ENCODE measurements at places on chromosomes 1 and 21.

GRCh38 chr1:113201560-113201959 lies 128.6 kb downstream of the LRIG2 start:
- no peak for DNase-seq

- DNase-seq, result no peak
Measured at GRCh38 chr21:31317688-31318087, 26.4 kb downstream of the TIAM1 start.

GRCh38 chr1:211497489-211498045 lies 5.6 kb upstream of the RD3 start:
- DNase-seq, result no peak

- DNase-seq, result no peak
Measured at GRCh38 chr1:173356191-173356762, 120.9 kb upstream of the PRDX6 start.

DNA sequence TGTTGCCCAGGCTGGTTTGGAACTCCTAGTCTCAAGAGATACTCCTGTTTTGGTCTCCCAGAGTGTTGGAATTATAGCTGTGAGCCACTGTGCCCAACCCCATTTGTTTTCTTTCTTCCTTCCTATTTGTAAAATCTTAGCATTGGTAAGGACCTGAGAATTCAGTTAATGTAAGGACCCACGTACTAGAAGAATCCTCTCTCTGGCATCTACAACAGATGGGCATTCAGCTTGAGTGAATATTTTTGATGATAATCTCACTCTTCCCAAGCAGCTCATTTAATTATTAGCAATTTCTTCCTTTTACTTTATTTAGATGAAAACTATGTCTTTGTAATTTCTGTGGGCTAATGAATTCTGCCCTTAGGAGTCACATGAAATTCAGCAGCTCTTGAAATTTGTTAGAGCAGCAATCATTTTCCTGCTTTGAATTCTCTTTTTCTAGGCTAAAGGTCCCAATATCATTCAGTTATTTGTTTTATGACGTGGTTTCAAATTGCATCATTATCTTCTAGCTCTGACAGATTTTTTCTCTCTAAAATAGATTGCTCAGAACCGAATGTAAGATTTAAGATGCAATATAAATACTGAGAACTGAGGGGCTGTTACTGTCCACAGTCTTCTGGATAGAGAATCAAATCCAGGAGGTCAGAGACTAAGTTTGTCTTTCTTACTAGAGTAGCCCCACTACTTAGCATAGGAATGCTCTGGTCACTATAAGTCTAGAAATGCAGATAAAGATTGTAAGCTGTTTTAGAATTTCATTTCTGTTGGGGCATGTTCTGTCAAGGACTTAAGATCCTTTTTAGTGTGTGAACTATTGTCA lies 59.4 kb downstream of the EPB41 start:
- no peak for DNase-seq

DNA sequence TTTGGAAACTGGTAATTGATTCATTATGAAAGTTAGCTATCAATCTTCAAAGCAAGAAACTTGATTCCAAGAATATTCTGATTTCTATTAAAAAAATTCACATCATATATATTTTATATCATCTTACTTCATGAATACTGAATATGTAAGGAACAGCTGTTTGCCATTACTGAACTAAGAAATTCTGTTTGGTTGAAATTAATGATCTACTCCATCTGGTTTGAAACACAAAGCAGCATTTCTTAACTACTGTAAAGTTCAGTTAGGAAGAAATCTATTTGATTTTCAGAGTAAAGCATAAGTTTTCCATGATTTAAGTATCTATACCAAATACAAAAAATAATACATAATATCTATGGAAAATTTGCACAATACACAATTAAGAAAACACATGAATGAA lies 66.0 kb upstream of the SCYL3 start:
- no peak for DNase-seq

GRCh38 chr1:43637267-43637666 lies 12.7 kb upstream of the KDM4A start:
- no peak for DNase-seq

DNA sequence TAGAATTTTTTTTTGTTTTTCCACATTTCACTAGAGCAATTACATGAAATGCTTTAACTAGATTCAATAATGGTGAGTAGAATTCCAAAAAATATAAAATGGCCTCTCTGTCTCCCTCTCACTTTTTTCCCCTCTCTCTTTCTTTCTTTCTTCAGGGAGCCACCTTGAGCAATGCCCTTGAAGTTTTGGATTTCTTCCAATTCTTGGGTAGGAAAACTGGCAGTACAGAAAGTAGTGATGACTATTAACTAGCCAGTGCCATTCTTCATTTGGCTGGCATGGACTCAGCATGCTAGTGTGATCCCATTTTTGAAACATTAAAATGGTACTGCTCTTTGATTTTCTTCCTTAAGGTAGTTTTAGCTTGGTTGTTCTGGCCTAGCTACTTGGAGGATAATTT lies 4.5 kb upstream of the FNBP1L start:
- no peak for DNase-seq

DNA sequence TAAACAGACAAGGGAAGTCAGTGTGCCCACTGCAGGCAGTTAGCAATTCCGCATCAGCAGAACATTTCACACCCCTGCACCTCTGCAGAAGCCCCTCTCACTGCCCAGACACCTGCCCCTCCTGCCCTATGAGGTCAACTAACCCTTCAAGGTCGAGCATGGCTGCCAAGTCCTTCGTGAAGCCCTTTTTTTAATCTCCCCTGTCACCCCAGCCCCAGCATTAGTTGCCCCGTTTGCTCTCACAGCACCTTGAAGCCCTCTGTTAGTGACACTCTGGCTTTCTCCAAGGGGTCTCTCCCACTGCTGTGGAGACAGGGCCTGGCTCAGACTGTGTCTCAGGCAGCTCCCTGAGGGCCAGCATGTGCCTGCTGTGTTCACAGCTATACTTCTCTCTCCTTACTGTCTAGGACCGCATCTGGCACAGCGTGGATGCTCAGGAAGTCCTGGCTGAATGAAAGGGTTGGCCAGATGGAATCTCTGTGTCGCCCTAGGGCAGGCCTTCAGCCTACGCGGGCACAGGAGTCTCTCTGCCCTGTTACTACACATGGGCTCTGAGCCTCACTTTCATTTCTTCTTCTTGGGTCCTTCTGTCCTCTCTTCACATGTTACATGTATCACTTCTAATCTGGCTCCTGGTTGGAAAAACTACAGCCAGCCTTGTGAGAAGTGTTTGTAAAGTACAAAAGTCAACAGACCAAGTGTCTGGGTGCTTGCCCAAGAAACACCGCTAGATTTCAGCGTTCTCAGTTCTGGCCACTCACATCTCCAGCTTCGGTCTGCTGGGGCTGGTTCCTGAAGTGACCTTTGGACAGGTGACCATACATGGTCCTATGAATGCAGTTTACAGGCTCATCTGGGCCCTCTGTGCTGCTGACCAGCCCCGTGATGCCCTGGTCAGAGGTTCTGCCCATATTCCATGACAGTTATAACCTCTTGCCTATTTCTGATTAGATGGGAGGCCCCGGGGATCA lies 19.7 kb downstream of the SLC2A1 start:
- no peak for DNase-seq

DNA sequence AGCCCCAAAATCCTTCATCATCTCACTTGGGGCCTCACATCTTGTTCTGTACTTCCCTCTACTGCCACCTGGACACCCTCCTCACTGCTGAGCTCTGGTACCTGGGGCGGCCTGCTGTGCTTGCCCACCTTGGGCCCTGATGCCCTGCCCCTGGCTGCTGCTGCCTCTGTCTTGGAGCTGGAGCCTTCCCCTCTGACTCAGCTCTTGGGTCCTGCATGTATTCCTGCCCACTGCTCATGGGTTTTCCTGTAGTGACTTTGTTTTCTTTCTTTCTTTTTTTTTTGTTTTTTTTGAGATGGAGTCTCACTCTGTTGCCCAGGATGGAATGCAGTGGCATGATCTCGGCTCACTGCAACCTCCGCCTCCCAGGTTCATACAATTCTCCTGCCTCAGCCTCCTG lies 37.5 kb downstream of the TRAPPC10 start:
- no peak for DNase-seq

DNA sequence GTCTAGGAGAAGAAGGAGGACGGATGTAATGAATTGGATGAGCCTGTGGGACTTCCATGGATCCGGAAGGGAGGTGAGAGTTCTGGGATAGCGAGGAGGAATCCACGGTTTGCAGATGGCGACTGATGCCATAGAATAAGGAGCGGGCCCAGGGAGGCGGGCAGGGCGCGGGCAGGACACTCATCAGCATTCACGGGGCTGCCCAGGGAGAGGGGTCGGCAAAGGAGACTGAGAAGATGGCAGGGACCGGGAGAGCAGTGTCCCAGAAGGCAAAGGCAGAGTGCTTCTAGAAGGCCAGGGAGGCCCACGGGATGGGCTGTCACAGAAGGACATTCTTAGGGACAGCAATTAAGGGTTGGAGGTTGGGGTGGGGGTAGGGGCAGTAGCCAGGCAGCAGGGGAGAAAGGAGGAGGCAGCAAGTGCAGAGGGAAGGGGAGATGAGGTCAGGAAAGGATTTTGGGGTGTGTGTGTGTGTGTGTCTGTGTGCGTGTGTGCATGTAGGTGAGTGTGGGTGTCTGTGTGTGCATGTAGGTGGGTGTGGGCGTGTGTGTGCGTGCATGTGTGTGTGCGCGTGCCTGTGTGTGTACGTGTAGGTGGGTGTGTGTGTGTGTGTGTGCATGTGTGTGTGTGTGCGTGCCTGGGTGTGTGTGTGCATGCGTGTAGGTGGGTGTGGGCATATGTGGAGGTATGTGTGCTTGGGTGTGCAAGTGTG lies 1.1 kb upstream of the COL8A2 start:
- DNase-seq, result no peak

- no peak for DNase-seq
Measured at GRCh38 chr1:100757946-100758345, 38.4 kb downstream of the VCAM1 start.

GRCh38 chr21:36022427-36023091 lies 37.8 kb downstream of the SETD4 start:
- DNase-seq, result no peak

- DNase-seq, result no peak
Measured at GRCh38 chr1:178688244-178688643, 36.8 kb upstream of the RALGPS2 start.

GRCh38 chr1:116489231-116489697 lies 81.6 kb downstream of the CD58 start:
- DNase-seq, result no peak

DNA sequence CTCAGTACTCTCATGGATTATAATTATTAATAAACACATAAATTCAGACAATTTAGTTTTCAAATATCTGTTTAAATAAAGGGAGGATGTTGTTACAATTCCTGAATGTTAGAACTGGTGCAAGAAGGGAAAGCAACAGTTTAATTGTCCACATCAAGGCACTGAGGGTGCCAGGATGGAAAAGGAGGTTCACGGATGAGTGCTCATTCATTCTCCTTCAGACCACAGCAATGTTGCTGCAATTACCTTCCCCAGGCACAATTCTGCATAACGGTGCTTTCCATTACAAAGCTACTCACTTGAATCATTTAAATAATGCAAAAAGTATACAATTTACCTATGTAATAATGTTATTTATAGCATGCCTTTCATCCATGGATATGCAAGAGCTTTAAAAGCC lies 52.3 kb upstream of the COG2 start:
- DNase-seq, result no peak

- no peak for DNase-seq
Measured at GRCh38 chr1:218284377-218284916, 646 bp upstream of the RRP15 start.

DNA sequence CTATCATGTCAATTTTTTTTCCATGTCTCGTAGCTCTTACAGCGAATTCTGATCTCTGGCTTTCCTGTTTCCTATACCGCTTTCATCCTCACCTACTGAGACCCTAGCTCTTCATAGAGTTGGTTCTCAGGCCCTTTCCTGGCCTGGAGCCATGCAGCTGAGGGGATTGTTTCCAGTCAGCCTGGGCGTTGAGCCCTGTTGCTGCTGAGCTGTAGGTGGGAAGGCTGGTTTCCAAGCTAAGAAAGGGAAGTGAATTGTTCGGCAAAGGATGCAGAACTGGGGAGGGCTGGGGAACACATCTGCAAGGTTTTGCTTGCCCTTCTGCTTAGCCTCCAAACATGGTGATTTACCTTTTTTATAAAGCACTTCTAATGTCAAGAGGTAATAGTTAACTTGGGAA lies 41.5 kb downstream of the SPATA46 start:
- no peak for DNase-seq

DNA sequence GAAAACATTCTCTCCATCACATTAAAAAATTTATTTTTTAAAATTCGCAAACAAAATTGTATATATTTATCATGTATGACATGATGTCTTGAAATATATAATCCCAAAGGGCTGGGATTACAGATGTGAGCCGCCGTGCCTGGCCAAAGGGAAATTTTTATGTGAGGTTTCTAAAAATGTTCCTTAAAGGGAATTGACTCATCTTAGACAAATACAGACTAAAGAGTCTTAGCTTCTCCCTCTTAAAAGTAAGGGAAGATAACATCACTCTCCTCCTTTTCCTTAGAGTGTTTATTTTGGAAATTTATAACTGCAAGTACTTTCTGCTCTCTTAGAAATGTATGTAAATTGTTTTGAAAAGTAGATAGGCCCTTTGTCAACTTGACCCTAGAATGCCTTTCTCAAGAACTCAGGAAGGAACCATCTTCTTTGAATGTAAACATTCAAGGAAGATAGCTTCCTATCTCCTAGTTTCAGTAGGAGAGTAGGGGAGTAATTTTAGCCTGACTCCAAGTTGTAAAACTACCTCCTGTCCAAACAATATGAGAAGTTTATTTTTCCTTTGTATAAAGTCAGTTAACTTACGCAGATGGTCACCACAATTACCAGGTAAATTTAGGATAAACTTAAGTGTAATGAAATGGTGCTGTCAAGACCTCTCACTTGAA lies 59.5 kb downstream of the C21orf91 start:
- no peak for DNase-seq

DNA sequence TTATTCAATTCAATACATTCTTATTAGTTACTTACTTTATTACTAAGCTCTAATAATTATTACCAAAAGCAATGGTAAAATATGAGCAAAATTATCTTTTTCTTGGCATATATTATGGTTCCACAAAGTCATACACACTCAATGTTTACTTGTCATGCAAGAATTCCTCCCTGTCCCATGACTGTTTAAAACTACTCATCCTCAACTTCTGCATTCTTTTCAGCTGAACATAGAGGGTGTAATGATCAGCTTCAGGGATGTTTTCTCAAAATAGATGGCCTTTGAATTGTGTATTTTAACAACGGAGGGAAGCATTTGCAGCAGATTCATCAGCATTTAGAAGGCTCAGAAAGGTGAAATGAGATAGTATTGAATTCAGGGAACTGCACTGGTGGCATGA lies 499.0 kb downstream of the RWDD3 start:
- no peak for DNase-seq

DNA sequence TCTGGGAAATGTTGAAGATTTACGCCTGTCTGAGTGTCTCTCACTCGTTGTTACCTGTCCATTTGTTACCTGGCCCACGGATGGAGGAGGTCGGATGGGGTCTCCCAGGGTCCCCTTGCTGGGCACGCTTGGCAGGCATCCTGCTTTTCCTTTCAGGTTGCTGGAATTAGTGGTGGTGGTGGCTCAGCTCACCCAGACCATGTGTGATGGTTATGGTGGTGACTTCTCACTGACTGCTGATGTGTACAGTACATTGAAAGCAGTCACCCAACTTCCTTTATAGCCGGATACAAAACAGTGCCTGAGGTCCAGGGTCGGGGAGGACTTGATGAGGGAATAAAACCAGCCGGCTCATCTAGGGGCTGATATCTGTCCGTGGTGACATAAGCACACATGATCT lies 19.5 kb downstream of the MAPKAPK2 start:
- no peak for DNase-seq

GRCh38 chr1:218890451-218890850 lies 283.2 kb upstream of the LYPLAL1 start:
- no peak for DNase-seq

Measured in stimulated activated naive CD4-positive, alpha-beta T cell treated with Interleukin-2 at 50 U/mL for 16 hours (primary cell).